ENCODE measurements at places on chromosomes 3 and 15. TPM values are rescaled to one million over a fixed set of nuclear protein-coding genes. Genes with fewer than 3 reads are reported as not detected.

GRCh38 chr3:69095636-69096035 is 10.9 kb downstream of the ARL6IP5 start:
- peak; percentile 37 for DNase-seq

DNA sequence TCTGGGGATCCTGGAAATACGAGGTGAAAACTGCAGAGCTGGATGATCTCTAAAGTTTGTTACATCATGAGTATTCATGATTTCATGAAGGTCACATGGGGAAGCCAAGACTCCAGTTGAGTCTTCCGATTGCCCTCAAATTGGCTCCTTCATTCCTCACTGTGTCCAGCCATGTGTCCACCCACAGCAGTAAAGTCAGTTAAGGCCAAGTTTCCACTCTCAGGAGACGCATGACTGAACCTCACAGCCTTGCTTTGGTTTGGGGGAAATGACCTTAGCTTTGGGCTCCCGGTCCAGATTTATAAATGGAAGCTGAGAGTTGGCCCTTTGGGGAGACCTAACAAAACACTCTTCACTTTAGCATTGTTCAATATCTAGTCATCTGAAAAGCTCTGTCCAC is 289.7 kb upstream of the MCTP2 start:
- DNase-seq, result no peak

DNA sequence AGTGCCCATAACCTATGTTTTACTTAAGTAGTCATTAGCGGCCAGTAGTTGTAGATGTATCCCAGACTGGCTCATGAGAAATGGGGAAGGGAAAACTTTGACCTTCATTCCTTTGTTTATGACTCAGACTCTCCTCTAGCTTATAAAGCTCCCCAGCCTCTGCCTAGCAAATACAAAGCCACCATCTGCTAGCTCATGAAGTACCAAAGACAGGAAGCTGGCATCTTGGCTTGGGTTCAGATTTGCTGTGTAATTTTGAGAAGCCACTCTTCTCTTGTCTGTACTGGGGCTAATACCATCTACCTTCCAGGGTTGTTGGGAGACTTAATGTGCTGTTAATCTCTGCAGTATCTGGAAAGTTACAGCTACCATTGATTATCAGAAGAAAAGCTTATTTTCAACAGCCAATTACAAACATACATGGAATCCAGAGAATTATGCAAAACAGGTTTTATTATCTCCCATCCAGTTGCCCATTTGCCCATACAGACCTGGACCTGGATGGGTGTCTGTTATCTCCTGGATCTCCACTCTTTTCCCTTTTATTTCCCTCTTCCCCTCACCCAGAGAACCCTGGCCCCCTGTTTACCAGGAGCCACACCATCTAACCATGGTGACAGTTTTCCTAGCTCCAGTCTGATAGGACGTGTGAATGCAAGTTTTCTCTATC is 153.8 kb downstream of the SEMA6D start:
- DNase-seq, result no peak

- no peak for DNase-seq
Measured at GRCh38 chr3:159685801-159686200, 302.8 kb upstream of the IL12A start.

GRCh38 chr3:126961191-126961790 is 21.6 kb upstream of the PLXNA1 start:
- DNase-seq, result no peak

- no peak for DNase-seq
Measured at GRCh38 chr3:164418414-164418813, 659.9 kb downstream of the SI start.

DNA sequence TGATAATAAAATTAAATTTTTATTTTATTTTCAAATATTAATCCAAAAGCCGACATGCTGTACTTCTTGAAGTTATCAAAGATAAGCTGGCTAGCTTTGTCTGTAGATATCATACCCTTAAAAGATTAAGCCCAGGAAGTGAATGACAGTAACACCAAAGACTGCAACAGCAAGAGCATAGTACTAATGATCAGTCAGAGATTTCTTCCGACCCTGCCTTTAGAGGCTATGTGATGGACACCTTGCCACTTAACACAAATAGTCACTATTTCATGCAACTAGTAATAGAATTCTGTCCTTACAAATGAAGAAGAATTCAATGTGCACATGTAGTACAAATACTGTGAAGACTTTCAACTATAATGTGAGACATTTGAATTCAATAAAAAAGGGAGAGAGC is 9.3 kb upstream of the MBNL1 start:
- no peak for DNase-seq

DNA sequence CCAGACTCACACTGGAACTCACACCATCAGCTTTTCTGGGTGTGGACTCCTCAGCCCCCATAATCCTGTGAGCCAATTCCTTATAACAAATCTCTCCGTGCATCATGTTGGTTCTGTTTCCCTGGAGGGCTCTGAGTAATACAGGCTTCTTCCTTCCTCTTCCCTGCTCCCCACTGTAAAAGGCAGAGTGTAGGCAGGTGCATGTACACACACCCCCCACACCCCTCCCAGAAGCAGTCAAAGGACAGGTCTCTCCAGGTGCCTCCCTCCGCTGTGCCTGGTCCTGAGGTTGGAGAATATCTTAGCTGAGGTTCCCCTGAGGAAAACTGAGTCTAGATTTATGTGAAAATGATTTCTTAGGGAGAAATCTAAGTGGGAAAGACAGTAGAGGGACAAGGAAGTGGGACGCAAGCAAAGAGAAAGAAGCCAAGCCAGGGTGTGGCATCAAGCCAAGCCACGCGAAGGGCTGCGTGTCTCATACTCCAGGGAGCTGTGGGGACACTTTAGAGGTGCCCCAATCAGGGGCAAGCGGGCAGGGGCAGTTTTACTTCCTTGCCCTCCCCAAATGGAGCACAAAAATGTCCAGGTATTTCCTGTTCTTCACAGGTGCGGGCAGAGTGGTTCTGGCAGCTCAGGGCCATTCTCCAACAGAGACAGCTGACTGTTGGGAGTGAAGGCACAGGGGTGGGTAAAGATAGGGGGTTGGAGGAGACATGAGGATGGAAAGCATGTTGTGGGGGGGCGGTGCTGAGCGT is 86.6 kb downstream of the HMG20A start:
- DNase-seq, result no peak

The CYP1A2 gene
- not detected for total RNA-seq

GRCh38 chr15:57820119-57820518 is 113.6 kb downstream of the POLR2M start:
- no peak for DNase-seq

GRCh38 chr3:147191795-147192385 is 214.5 kb downstream of the ZIC4 start:
- peak; percentile 22 for DNase-seq

The MFGE8 gene
- 58.5 TPM for total RNA-seq

The FANCD2OS gene
- total RNA-seq, result not detected

GRCh38 chr3:4804161-4805058 is 174.8 kb upstream of the BHLHE40 start:
- DNase-seq, result no peak

The CYP8B1 gene
- total RNA-seq, result not detected

The TMC3 gene
- not detected for total RNA-seq

The FETUB gene
- not detected for total RNA-seq

- peak; percentile 53 for DNase-seq
Measured at GRCh38 chr15:51731549-51732267, 5.7 kb downstream of the LYSMD2 start.

DNA sequence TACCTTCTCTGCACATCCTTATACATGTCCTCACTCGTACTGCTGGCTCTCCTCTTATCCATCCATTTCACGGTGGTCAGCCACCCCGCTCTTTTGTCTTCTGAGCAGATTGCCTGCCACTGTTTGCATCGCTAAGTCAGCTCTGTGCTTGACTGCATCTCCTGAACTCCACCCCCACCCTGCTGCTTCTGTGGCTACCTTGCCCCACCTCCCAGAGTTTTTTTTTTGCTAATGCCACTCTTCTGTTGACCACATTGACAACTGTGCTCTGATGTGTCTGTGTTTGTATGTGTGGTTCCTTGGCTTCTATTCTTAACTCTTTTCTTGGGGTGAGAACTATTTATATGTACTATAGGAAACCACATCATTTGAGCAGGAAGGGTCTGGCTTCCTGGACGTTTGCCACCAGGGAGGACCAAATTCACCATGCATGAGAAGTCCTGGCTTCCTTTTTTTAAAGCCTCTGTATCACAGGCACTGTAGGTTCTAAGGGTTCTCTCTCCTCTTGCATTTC is 12.8 kb upstream of the MTMR10 start:
- peak; percentile 41 for DNase-seq

The TRIM42 gene
- total RNA-seq, result not detected

- no peak for DNase-seq
Measured at GRCh38 chr3:59660376-59660775, 610.6 kb upstream of the CFAP20DC start.

The GOLGA6B gene
- not detected for total RNA-seq

GRCh38 chr15:82105451-82106215 is 59.8 kb upstream of the MEX3B start:
- DNase-seq, result no peak

GRCh38 chr15:98226578-98226977 is 266.1 kb downstream of the ARRDC4 start:
- no peak for DNase-seq

DNA sequence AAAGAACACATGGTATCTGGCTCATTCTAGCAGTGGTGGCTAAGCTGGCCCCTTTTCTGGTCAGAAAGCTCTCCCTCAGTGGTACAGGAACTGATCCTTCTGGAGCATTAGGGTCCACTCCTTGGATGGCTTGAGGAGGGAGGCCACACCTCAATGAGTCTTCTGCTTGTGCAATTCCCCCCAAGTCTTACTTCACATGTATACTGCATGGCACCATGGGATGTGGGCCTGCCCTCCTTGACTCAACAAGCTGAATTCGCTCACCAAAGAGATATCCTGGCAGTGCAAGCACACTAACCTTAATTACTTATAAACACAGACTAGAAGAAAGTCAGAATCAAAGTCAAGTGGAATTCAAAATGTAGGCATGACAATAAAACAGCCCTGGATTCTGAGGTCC is 133.8 kb upstream of the SLC2A2 start:
- DNase-seq, result no peak

The KNG1 gene
- total RNA-seq, result not detected

GRCh38 chr3:170815340-170815739 is 54.7 kb downstream of the RPL22L1 start:
- no peak for DNase-seq

The CHRNA3 gene
- not detected for total RNA-seq

DNA sequence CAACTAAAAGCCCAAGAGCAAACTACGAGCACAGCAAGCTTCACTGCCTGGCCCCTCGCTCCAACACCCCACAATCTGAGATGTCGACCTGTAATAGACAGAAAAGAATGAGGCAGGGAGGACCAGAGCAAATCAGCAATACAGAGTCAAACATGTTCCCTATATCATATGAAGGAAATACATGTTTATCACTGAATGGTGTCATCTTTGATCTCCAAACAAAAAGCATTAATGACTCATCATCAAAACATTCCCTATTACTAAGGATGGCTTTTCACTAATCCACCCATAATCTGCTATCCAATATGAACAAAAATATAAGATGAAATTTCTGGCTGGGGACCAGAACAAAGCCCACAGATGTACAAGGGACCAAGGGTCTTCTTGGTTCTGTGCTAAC is 34.7 kb downstream of the MYO5A start:
- DNase-seq, result no peak

DNA sequence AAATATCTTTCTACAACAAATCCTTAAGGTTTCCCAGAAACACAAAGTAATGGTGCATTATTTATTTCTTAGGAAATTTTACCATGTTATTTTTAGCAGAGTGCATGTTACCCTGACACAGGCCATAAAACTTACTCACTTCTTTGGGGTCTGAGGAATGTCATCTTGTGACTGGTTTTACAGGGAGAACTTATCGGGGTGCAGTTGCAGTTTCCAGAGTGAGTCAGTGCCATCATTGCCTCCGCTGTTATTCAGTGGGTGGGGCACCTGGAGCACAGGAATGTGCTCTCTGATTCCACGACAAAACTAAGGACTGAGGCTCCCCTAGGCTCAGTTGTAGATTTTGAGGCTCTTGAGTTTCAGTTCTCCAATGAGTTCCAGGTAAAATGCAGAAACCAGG is 11.1 kb upstream of the GREM1 start:
- DNase-seq, result no peak

The HDDC3 gene
- total RNA-seq, result 26.2 TPM

The SLC6A6 gene
- total RNA-seq, result 43.1 TPM

DNA sequence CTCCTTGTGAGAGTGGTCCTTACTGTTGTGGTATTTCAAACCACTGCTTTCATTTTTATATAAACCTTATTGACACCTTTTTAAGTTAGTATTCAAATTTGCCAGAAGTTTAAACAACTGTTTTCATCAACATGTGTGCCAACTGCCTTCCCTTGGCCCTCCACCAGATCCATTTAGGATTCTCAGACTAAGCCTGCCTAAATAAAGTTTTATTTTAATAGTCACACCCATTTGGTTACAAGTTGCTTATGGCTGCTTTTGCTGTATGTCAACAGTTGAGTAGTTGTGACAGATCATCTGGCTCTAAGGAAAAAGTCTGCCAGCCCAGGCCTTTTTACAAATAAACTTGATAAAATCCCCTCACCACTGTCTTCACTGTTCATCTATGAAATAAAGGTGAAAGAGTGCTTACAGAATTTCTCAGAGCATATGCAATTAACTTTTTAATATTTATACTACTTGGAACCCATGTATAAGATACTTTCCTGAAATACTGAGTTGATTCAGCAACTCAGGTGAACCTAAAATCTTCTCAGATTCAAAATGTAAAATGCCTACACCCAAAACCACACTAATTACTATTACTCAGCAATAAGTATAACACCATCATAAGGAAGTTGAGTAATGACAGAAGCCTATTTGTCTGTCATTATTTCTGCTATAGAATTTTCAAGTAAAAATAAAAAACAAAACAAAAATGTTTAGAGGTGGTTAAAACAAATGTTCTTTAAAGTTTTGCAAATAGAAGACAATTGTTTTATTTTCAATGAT is 35.1 kb downstream of the PEAK1 start:
- no peak for DNase-seq

DNA sequence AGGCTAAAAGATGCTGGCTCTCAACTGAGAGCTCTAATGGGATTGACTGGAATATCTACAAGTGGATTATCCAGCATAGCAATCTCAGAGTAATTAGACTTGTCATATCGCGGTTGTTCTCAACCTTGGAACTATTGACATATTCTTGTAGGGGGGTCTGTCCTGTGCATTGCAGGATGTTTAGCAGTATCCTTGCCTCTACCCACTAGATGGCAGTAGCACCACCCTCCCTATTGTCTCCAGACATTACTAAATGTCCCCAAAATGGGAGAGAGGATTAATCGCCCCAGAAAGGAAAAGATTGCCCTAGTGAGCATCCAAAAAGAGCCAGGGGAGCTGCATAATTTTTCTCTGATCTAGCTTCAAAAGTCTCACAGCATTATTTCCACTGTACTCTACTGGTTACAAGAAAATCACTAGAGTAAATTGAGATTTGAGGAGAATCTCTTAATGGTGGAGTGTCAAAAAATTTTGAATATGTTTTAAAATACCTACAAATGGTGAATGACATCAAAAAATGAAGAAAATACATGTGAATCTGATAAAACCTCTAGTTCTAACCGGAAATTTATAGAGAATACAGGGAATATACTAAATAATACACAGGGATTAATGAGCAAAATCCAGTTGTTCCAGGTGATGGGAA is 388.2 kb upstream of the AGTR1 start:
- DNase-seq, result peak; percentile 28
